ENCODE measurements at places on chromosomes 7 and 10.

- DNase-seq, result no peak
Observed at GRCh38 chr10:95559471-95559870, 1.7 kb downstream of the SORBS1 start.

DNA sequence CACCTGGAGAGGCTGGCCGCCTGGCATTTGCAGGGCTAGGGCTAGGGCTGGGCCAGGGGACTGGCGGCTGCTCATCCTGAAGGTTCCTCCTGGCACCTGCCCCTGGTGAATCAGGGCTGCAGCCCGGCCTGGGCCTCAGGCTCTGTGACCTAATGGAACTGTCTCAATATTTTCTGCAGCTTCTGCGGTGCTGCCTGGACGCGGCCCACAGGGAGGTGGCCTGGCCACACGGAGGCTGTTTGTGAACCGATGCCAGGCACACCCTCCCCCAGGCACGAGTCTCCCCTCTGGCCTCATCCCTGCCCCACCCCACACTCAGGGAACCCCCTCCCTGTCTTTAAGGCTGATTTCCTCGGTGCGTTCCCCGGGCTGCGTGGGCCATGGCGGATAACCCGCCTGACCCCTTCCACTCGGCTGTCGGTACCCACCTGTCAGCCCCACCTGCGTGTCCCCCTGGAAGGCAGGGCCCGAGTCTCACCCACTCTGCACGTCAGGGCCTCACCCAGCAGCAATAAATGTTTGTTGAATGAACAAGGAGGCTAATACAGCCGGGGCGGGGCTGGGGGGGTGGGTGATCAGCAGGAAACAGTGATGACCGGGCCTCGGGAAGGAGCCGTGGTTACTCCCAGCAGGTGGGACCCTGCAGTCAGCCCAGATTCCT lies 54.5 kb upstream of the DNAJB6 start:
- no peak for DNase-seq

DNA sequence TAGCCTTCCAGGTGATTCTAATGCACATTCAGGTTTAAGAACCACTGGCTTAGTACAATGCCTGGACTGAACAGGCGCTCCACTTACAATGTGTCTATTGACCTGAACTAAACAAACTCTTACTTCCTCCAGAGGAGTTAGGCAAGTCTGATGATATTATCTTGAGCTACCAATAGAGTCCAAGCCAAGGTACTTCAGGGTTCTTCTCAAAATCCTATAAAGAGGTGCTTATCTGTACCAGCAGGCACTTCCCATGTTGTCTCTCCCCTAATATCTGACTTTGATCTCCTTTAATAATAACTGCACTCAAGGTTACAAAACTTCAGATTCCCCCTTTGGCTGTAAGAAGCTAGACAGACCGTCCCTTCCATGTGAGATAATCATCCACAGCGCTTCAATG lies 157.0 kb upstream of the SVIL start:
- no peak for DNase-seq

GRCh38 chr7:6430271-6430940 lies 17.3 kb downstream of the DAGLB start:
- DNase-seq, result no peak

DNA sequence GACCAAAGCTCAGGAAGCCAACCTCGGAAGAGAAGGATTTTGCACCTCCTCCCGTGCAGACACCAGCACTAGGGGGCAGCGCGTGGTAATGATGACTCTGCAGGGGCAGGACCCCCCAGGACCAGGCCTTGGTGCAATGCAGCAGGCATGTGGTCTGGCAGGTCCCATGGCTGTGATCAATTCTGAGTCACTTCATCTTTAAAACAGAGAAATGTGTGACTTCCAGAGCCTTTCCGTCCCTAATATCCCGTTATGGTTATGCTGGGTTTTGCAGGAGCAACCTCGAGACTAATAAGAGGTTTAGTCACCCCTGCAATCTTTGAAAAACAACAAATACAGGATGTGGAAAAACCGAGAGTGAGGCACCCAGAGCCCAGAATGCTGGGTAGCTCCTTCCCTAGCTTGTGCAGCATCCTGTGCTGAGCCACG lies 30.2 kb upstream of the GJD4 start:
- no peak for DNase-seq

DNA sequence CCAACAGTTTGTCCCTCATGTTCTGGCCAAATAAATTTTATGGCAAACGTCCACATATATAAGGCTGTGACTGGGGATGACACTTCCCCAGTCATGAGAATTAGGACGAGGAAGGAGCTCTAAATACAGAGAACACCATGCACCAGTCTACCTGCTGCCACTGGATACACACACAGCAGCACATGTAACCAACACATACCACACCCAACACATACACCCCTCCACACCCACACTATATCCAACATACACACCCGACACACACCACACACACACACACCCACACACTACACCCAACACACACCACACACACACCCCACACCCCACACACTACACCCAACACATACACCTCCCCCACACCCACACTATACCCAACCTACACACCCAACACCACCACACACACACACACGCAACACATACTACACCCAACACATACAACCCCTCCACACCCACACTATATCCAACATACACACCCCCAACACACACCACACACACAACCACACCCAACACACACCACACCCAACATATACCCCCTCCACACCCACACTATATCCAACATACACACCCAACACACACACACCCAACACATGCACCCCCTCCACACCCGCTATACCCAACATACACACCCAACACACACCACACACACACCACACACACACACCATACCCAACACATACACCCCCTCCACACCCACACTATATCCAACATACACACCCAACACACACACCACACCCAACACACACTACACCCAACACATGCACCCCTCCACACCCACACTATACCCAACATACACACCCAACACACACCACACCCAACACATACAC lies 74.1 kb downstream of the HIPK2 start:
- no peak for DNase-seq

DNA sequence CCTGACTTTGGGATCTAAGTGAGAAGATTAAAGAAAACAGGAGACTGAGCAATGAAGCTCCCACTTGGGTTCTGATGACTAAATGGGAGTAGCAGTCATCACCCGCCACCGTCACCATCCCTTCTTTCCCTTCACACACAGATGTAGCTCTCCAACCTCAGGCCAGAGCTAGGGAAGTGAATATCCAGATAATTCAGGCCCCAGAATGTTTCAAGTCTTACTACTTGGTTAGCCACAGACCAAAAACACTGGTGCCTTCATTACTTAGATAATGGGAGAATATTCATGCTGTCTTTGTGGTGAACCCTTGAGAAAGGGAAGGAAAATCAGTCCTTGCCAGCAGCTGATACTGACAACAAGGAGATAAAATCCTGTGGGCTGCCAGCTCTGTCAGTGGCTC lies 100.7 kb downstream of the OSBPL3 start:
- no peak for DNase-seq

DNA sequence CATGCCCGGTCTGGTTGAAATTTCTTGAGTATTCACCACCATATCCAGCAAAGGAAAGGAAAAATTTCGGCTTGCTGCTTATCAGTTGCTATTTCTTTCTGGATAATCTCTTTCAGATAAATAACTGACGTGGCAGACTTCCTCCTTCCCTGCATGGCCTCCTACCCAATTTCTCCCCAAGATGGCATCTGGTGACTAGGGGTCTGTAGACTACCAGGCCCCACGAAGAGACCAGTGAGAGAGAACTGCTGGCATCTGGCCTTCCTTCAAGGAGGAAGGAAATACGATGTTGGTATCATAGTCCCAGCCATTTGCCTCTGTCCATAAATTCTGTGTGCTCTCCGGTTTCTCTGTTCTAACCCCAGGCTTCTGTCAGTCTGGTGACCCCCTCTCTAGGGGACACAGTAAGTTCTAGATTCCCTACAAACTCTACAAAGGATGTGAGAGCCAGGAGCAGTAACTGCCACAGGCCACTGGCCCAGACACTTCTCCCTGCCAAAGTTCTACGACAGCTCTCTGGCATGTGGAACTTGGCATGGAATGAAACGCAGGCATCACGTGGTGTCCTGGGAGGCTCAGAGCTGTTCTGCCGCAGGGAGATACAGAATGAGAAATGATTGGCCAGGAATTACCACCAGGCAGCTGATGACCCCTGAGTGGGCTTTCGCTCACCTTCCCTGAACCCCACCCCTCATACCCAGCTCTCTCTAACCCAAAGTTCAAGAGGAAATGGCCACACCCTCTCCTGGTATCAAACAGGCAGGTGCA lies 30.0 kb upstream of the MSRB2 start:
- DNase-seq, result no peak

- no peak for DNase-seq
Observed at GRCh38 chr10:112227331-112227987, 43.9 kb upstream of the GPAM start.

DNA sequence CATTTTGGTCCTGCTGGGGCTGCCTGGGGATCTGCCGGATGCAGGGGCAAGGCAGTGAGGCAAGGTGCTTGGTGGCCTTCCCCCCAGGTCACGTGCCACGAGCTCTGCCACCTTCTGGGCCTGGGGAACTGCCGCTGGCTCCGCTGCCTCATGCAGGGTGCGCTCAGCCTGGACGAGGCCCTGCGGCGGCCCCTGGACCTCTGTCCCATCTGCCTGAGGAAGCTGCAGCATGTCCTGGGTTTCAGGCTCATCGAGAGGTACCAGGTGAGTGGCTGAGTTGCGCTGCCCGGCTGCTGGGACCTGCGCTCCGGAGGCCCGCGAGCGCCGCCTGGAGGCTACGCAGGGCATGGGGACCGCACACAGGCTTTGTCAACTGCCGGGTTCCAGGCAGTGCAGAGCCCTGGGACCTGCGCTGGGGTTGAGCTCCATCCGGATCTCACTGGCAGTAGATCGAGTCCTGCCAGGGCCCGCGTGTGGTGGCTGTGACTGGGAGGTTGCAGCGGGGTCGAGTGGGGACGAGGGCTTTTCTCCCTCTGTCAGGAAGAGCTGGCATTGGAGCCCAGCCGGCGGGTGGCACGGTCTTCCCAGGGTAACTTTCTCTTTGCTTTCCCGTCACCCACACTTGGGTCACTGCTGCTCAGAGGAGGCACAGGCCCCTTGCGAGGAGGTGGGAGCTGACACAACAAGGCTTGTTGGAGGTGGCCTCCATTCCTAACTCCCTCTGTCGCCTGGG lies 21.7 kb downstream of the AMZ1 start:
- peak; percentile 80 for DNase-seq

DNA sequence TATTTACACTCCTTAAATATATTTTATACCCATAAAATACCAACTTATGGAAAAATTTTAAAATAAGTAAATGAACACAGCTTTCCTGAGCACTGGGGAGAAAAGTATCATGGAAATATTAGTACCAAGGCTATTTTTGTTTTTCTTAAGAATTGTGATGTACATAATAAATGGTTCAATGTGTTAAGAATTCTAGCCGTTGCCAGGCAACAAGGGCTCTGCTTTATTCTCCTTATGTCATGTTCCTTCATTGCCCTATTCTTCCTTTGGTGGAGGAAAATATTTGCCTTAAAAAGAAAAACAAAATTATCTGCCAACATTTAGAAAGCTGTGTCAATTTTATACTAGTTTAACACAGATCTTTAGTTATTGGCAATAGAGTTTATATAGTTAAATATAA lies 2.6 kb upstream of the ZPBP start:
- no peak for DNase-seq

GRCh38 chr10:57593983-57594573 lies 673.6 kb downstream of the IPMK start:
- no peak for DNase-seq

- DNase-seq, result no peak
Observed at GRCh38 chr7:2360796-2361195, 6.2 kb downstream of the EIF3B start.

DNA sequence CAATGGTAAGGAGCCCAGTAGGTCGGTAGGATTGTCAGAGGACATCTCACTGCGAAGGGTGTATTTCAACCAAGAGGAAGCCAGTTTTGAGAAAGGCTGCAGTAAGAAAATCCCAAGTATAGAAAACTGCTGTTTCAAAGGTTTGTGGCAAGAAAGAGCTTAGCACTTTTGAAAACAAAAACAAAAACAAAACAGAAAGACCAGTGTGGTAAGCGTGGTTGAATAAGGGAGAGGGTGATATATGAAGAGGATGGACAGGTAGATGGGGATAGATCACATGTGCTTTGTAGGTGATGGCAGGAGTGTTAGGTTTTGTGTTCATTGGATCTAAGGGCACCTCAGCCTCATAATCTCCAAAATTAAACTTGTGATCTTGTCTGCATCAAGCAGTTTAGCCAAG lies 141.6 kb upstream of the WNT16 start:
- DNase-seq, result no peak

- no peak for DNase-seq
Observed at GRCh38 chr10:106897719-106898118, 266.8 kb downstream of the SORCS1 start.

- no peak for DNase-seq
Observed at GRCh38 chr7:11668727-11669126, 163.3 kb downstream of the THSD7A start.

- peak; percentile 84 for DNase-seq
Observed at GRCh38 chr10:22335173-22335933, 9.9 kb upstream of the SPAG6 start.

DNA sequence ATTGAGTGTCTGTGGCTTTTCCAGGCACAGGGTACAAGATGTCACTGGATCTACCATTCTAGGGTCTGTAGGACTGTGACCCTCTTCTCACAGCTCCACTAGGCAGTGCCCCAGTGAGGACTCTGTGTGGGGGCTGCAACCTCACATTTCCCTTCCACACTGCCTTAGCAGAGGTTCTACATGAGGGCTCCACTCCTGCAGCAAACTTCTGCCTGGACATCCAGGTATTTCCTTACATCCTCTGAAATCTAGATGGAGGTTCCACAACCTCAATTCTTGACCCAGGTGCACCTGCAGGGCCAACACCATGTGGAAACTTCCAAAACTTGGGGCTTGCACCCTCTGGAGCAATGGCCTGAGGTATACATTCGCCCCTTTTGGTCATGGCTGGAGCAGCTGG lies 183.7 kb downstream of the KCND2 start:
- no peak for DNase-seq

DNA sequence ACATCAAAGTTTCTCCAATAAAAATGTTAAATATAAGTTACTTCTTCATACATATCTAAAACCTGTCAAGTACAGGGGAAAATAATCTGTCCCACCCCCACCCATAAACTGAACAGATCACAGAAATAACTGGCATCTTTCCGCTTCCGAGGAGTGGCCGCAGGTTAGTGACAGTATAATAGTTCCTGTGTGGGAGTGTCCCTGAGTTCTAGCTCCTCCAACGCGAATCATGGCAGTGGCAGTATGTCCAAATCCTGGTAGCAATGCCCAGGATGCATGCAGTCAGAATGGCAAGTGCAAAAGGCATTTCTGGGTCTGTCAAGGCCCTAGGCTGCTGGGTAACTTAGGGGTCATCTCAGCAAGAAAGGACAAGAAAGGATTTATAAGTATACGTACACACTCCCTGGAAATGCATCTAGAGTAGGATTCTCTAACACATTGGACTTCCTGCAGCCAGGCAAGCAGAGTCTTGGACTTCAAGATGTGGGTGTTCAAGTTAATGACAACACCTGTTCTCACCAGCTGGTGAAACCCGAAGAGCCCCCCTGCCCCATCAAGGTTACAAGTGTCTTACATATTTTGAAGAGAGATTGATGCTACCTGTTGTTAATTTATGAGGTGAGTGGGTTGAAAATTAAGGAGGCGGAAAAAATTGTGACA lies 94.4 kb upstream of the COL1A2 start:
- DNase-seq, result no peak

- DNase-seq, result no peak
Observed at GRCh38 chr7:145511004-145511403, 605.6 kb upstream of the CNTNAP2 start.
